ENCODE measurements at places on chromosomes 1 and 21.

DNA sequence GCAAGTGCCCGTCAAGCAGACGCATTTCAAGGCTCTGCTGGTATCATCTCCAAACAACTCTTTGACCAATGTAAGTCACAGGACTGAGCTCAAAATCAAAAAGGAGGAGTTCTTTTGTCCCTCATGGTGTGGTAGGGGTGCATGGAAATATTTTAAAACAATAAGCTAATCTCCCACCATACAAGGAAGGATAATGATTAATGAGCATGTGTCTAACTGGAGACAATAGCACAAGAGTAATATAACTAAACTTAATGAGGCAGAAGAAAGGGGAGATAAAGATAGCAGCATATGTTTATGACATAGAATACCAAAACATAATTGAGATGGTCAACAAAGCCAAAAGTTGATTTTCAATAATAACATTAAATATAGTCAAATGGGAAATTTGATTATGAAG is 668.0 kb upstream of the ZP4 start:
- DNase-seq, result no peak

GRCh38 chr21:33939226-33939625 is 23.6 kb upstream of the ATP5PO start:
- no peak for DNase-seq

DNA sequence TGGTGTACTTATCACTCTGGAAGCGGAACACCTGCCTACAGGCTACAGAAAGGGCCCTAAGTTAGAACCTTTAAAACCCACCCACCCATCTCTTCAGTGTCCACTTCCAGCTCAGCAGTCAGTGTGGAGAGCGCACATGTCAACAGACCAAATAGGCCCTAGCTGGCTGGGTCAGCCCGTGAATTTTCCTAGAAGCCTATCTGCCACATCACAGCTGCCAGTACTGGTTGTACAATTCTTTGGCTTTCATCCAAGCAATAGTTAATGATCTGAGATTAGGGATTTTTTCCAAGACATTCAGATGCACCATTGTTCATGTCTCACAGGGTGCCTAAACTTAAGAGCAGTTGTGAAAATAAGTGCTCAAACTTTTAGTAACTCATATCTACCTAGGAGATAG is 197.1 kb downstream of the KCNK2 start:
- no peak for DNase-seq

GRCh38 chr1:201636510-201636971 is 97.6 kb downstream of the NAV1 start:
- no peak for DNase-seq

GRCh38 chr1:50349242-50349565 is 74.0 kb downstream of the DMRTA2 start:
- DNase-seq, result no peak

- DNase-seq, result no peak
Observed at GRCh38 chr1:12511516-12512468, 106.2 kb downstream of the DHRS3 start.

GRCh38 chr21:40732253-40733023 is 114.5 kb downstream of the DSCAM start:
- no peak for DNase-seq

GRCh38 chr1:4137621-4138415 is 237.7 kb upstream of the C1orf174 start:
- no peak for DNase-seq

GRCh38 chr1:235351441-235351840 is 15.8 kb upstream of the TBCE start:
- no peak for DNase-seq

DNA sequence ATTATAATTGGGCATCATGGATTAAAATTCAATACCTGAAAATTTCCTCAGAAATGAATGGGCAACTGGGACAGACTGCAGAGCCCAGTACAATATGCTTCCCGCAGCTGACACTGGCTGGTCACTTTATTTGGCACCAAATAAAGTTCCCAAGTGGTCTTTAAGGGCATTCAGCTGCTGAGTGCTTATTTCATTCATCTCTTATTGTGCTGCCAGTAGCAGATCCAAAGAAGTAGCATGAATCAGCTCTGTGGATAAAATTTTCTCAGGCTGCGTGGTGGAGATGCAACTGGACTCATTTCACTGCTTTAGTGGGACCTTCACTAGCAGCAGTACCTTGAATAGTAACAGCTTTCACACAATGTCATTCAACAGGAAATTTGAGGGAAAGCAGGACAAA is 226.3 kb upstream of the ADGRL2 start:
- DNase-seq, result no peak

GRCh38 chr1:45093334-45093733 is 81.3 kb downstream of the UROD start:
- DNase-seq, result no peak

- DNase-seq, result no peak
Observed at GRCh38 chr1:228793032-228793431, 57.8 kb downstream of the RHOU start.
